H1 (cell line): ENCODE measurements at places on chromosomes 3 and 15.

GRCh38 chr3:194617827-194618226 lies 15.4 kb downstream of the TMEM44 start:
- no peak for DNase-seq

- no peak for DNase-seq
Measured at GRCh38 chr15:31004220-31004733, 12.8 kb upstream of the MTMR10 start.

GRCh38 chr3:31966978-31967591 lies 14.0 kb downstream of the OSBPL10 start:
- DNase-seq = no peak

- no peak for DNase-seq
Measured at GRCh38 chr3:187902041-187902471, 156.8 kb upstream of the BCL6 start.

DNA sequence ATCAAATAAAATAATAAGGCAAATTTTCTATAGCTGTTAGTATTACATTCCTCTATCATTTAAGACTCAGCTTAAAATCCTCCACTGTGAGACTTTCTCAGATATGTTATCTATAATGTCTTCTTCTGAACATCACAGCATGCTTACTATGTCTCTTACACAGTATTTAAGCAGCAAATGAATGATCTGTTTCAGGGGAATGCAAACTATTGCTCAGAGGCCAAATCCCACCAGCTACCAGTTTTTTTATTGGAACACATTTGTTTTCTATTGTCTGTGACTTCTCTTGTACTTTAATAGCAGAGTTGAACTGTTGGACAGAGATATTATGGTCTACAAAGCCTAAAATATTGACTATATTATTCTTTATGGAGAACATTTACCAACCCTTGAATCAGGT lies 59.6 kb downstream of the C3orf38 start:
- DNase-seq = no peak

GRCh38 chr3:18112674-18113375 lies 312.3 kb downstream of the SATB1 start:
- DNase-seq = no peak

DNA sequence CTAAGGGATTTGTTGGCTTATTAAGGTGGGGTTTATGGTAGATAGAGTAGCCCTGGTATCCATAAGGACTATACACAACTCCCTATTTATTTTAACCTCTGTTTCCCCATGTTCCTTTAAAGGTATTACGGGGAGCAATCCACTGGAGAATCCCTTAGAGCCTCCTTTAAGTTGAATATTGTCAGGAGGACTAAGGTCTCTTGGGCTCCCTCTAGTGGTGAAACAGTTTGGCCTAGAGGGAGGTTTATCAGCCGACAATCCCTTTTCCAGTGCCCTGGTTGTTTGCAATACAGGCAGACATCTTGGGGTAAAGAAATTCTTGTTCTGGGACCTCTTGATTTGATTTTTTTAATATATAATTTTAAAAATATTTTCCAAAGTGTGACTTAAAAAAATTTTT lies 12.9 kb downstream of the OPA1 start:
- DNase-seq = peak; percentile 29

DNA sequence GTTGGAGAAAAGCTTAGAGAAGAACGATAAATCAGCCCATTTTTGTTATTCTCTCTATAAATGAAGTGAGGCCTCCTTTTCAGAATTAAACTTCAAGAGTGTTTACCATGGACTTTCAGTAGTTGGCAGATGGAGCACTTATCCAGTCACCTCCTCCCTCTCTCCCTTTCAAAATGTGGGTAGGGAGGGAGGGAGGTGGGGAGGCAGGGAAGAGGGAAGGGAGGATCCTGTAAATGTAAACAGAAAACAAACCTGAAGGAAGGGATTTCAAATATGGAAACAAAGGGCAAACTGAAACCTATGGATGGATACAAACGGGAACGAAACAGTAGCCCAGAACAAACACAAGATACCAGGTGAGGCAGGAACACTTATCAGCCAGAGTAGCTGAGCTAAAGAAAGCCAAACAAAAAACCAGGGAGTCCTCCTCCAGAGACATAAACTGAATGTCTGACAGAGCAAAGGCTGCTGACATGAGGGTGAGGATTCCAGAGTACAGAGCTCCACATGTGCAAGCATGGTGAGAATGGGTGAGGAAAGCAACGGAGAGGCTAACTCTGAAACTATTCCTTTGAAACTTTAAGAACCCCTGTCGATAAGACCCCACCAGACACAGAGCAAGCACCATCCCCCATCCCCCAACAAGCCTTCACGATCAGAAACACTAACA lies 41.0 kb upstream of the GP5 start:
- DNase-seq = no peak

- no peak for DNase-seq
Measured at GRCh38 chr3:148737104-148737530, 39.4 kb downstream of the AGTR1 start.

DNA sequence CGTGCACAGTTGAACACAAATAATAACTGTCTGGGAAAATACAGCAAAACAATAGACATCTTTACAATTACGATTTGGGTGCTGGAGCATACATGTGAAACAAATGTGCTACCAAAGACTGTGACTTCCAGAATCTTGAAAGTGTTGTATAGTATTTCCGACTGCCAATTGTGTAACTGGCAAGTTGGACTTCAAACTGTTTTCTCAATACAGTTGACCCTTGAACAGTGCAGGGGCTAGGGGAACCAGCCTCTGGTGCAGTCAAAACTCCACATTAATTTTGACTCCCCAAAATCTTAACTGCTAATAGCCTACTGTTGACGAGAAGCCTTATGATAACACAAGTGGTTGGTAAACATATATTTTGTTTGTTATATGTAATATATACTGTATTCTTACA lies 904.2 kb downstream of the EPHA3 start:
- no peak for DNase-seq

DNA sequence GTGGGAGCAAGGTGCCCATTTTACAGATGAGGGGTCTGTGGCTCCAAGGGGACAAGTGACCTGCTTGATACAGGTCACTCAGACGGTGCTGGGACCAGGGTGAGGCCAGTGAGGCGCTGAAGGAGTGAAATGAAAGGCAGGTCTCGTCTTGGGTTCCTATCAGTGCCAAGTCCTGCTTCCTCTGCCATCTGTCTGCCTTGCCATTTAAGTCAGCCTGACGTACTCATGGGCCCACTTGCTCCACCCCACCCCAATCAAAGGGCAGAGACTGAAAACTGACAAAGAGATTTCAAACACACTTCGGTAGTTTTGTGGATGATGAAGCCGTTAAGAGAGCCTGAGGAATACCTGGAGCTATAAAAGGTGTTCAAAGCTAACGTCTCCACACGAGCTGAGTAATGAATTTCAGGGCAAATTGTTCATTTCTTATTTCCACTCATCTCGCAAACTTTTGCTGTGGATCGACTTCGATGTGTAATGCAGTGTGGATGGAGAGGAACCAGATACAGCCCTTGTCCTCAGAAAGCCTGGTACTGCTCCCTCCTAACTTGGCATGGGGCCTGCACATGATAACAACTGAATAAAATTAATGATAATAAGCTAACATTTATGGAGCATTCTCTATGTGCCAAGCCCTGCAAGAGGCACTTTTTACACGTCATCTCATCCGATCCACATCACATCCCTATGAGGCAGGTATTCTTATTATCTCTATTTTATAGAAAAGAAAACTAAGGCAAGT lies 36.6 kb downstream of the ATP2B2 start:
- no peak for DNase-seq

DNA sequence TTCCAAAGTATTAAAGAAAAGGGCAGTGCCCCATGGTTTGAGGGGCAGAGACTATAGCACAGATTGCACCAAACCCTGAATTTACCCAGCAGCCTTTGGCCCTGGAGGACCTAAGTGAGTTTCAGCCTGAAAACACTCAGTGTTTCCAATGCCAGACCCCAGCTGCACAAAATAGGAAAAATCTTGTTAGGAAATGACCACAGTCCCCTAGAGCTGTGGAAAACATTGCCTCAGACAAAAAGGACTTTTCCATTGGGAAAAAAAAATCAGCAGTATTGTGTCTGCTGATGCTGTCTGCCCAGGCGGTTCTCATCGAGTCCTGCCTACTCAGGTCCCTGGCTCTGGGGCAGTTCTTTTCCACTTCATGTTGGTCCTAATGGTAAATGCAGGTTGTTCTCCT lies 121.7 kb upstream of the DLG1 start:
- DNase-seq = no peak

GRCh38 chr3:185114756-185115155 lies 38.1 kb downstream of the C3orf70 start:
- DNase-seq = no peak

DNA sequence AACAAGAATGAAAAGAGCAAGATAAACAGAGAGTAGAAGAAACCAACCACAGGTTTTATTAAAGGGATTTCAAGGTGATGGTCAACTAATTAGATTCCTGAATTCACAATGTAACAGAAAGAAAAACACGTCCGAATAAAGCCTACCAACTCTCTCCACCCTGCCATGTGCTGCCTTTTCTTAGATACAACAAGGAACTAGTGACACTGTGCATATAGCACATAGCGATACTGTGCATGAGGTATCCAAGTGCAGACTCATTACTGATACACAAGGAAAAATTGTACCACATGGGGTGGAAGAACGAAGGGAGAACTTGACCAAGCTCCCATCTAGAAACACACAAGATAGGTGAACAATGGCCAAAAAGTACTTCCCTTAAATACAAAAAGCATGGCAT lies 154.6 kb downstream of the MAGI1 start:
- DNase-seq = no peak

- peak; percentile 33 for DNase-seq
Measured at GRCh38 chr15:68515371-68516095, 63.3 kb upstream of the CORO2B start.

- DNase-seq = no peak
Measured at GRCh38 chr15:91925794-91926193, 72.3 kb downstream of the SLCO3A1 start.

DNA sequence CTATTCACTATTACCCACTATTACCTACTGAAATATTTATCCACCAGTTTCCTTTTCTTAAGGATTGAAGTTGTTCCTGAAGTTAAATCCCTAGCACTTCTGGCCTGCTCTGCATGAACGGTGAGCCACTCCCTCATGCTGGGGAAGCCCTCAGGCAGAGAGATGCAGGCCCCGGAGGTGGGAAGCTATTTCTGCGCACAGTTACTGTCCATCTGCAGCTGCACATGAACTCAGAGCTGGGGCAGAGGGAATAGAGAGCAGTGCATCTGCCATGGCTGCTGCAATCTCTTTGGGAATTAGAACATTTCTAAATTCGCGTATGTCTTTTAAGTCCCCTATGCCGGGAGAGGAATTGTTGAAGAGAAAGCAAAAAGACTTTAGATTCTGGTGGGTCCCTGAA lies 6.3 kb upstream of the GALNT15 start:
- no peak for DNase-seq

GRCh38 chr3:142577696-142578328 lies 721 bp downstream of the ATR start:
- DNase-seq = no peak

- no peak for DNase-seq
Measured at GRCh38 chr3:31505371-31506048, 27.2 kb upstream of the STT3B start.

- no peak for DNase-seq
Measured at GRCh38 chr3:143472731-143473523, 353.4 kb downstream of the CHST2 start.

GRCh38 chr15:62112616-62113593 lies 46.1 kb downstream of the C2CD4A start:
- no peak for DNase-seq

DNA sequence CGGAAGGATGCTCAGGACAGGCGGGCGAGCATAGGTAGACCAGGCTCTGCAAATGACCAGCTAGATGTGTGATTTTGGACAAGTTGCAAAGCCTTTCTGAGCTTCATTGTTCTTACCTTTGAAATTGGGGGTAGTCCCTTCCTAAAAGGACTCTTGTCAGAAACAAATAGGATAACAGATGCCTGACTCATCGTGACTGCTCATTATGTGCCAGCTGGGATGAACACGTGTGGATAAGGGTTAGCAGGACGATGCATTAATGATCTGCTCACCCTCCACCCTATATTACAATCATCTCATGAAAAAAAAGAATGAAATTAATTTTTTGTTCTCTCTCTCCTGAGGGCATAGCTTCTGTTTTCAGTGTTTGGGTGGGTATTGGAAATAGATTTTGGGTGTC lies 223.4 kb downstream of the NR2F2 start:
- no peak for DNase-seq

GRCh38 chr15:41621200-41622193 lies 38.7 kb upstream of the MGA start:
- DNase-seq = peak; percentile 60

DNA sequence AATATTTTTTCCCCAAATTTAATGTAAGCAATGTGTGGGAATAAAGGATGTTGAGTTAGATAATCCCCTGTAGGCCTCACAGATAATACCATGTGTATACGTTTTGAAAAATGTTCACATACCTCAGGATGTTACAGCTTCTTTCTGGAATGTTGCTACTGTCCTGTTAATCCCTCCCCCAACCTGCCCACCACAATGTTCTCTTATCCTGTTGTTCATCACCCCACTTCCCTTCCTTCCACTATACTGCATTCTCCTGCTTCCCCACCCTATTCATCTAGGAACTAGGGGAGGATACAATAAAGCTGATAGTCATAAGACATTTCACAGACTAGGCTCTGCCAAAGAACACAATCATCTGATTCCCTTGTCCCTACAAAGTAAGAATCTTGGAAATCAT lies 92.1 kb downstream of the IGF2BP2 start:
- DNase-seq = no peak

DNA sequence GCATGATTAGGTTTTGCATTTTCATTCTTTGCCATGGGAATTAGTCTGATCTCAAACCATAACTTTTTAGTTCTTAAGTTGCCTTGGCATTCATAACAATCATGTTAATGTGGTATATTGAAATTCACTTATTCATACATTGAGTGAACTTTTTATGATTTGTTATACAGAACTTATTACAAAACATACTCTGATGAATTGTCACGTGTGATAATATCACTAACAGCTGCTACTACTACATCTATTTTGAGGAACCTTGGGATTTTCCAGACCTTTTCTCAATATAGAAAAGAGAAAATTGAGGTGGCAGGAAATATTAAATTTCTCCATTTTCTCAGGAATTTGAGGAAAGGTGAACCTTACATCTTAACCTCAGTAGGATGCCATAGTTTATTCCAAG lies 9.2 kb downstream of the LXN start:
- no peak for DNase-seq

GRCh38 chr15:73765778-73766177 lies 12.6 kb upstream of the INSYN1 start:
- no peak for DNase-seq

GRCh38 chr15:29115093-29115991 lies 154.3 kb downstream of the NSMCE3 start:
- no peak for DNase-seq

DNA sequence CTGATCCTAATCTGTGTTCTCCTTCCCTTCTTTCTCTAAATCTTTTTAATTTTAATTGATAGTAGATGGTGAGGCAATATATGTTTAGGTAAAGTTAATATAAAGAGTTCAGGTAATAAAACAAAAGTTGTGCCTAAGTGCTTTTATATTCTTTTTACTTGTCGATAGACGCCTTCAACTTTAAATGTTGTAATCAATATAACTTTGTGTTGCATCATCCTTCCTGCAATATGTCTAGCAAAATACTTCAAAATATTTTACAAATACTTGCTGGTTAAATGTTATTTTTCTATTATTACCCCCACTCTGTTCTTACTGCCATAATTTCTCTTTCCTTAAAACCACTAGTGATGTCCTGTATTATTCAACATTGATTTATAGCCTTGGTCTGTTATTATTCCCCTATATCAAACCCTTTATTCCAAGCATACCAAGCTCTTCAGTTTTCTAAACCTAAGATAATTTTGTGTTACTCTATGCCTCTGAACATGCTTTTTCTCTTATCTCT lies 92.4 kb downstream of the NAALADL2 start:
- no peak for DNase-seq
